ENCODE measurements at places on chromosomes 2 and 18. TPM values are rescaled to one million over a fixed set of nuclear protein-coding genes. Genes with fewer than 3 reads are reported as not detected.
A peak's percentile ranks its signal among the peaks of the same experiment; 100 is the strongest.

DNA sequence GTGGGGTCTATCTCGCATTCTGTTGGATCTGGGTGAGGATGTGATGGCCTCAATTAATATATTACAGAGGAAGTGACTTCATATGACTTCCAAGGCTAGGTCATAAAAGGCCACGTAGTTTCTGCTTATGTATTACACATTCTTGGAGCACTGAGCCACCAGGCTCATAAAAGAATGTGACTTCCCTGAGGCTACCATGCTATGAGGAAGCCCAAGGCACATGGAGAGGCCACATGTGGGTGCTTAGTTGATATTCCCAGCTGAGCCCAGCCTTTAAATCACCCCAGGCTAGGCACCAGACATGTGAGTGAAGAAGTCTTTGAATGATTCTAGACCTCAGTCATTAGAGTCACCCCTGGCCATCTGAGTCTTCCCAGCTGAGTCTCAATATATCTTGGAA, 13.3 kb upstream of the REEP1 start:
- no peaks in the 10 kb centered on the region for H3K4me1 ChIP-seq
- H3K4me3 ChIP-seq = no peak overlapping the region
- no peaks in the 10 kb centered on the region for H3K36me3 ChIP-seq
- H3K27me3 ChIP-seq = peaks cover 6% of the 10 kb centered on the region

GRCh38 chr2:195498176-195498575, 158.8 kb upstream of the SLC39A10 start:
- no peaks in the 10 kb centered on the region for H3K4me1 ChIP-seq
- no peaks in the 10 kb centered on the region for H3K36me3 ChIP-seq
- no peaks in the 10 kb centered on the region for H3K27me3 ChIP-seq
- no peak overlapping the region for H3K4me3 ChIP-seq

GRCh38 chr2:157787364-157787938, 88.7 kb downstream of the ACVR1 start:
- no peak overlapping the region for H3K4me3 ChIP-seq
- no peaks in the 10 kb centered on the region for H3K36me3 ChIP-seq
- no peaks in the 10 kb centered on the region for H3K27me3 ChIP-seq
- H3K27ac ChIP-seq = no peak overlapping the region
- DNase-seq = no peak

DNA sequence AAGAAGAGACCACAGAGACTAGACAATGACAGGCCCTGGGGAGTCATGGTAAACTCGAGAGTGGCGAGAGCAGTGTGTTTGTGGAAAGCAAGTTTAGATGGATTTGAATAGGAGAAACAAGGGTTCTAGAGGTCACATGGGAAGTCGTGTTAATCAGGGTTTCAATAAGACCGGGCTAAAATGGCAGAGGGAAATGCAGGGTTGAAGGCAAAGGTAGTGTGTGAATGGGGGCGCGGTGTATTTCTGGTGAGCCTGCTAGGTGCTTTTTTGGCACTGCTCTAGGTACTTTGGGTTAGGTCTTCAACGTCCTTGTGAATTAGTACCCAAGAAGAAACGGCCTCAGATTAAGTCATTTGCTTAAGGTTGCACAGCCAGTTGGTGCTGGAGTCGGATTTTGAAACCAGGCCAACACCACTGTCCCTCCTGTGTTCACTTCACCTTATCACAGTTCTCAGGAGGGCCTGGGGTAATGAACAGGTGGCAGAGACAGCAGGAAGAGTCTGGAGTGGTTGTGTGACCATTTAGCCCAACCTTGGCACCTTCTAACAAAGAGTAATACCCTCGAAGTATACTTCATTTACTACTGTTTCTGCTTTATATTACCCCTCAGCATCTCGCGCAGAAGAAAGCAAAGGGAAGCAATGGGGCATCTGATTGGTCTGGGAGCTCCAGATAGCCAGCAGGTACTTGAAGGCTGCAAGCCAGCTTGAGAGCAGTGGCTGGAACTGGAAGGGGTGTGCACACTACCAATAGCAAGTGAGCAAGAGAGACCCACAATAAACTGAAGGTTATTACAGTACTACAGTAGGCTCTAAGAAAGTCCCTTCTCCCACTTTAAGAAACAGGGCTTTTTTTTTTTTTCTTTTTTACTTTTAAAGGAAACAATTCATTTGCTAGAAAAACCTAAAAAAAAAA, 33.4 kb upstream of the GAREM2 start:
- peaks cover 12% of the 10 kb centered on the region for H3K4me1 ChIP-seq
- no peaks in the 10 kb centered on the region for H3K27me3 ChIP-seq

DNA sequence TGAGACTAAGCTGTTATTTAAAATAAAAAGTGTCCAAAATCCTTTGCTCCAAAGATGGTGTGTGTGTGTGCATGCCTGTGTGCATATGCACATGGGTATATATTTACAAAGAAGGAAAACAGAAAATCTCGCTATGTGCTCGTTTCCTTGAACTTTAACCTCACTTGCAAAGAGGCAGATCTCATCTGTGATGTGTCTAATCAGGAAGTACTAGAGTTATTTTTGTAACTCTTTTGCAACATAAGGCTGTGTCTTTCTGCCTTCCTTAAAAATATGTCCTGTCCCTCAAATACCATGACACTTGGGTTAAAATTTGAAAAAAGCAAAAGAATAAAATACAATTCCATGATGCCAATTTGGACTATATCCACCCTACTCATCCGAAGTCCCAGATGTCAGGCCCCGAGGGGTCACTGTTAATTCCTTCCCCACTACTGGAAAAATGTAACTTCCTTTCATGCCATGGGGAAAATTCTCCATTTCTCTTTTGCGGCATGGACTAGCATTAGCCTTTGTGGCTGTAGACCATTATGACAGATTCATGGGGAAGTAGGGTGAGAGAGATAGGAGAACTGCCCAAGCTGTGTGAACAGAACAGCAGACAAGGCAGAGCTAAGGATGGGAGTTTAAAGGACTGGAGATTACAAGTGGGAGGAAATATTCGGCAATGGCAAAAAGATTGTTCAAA, 191.3 kb downstream of the MYO1B start:
- H3K4me1 ChIP-seq = no peaks in the 10 kb centered on the region
- H3K36me3 ChIP-seq = no peaks in the 10 kb centered on the region
- H3K27ac ChIP-seq = no peak overlapping the region
- no peak overlapping the region for H3K4me3 ChIP-seq
- no peaks in the 10 kb centered on the region for H3K27me3 ChIP-seq

GRCh38 chr2:102337481-102338386, 17.9 kb upstream of the IL18R1 start:
- DNase-seq = peak; percentile 53
- no peaks in the 10 kb centered on the region for H3K4me1 ChIP-seq

GRCh38 chr2:53632714-53633113, 134.9 kb upstream of the CHAC2 start:
- H3K4me1 ChIP-seq = no peaks in the 10 kb centered on the region
- no peak overlapping the region for H3K4me3 ChIP-seq
- H3K27ac ChIP-seq = no peak overlapping the region
- no peak for DNase-seq

DNA sequence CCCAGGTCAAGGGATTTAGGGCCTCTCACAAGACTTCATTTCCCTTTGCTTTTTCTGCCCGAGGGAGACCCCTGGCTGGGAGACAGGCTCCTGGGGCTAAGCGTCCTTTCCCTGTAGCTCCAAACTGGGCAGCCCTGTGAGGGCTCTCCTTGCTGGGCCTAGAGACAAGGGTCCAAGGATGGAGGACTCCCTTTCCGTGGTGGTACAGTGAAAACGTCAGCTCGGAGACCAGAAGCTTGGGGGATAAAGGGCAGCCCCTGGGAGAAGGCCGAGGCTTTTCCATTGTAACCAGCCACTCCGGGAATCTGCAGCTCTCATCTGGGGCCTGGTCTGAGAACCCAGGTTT, 2.3 kb downstream of the SIX2 start:
- H3K4me1 ChIP-seq = no peaks in the 10 kb centered on the region
- H3K4me3 ChIP-seq = no peak overlapping the region

CFAP210 gene
- 0.23 TPM for total RNA-seq

BUB1 gene
- total RNA-seq = 91.2 TPM

EMILIN1 gene
- 0.31 TPM for total RNA-seq

C2orf80 gene
- total RNA-seq = not detected

All from Panc1 (cell line).